H1 (cell line): ENCODE measurements at places on chromosomes 16 and 17.

DNA sequence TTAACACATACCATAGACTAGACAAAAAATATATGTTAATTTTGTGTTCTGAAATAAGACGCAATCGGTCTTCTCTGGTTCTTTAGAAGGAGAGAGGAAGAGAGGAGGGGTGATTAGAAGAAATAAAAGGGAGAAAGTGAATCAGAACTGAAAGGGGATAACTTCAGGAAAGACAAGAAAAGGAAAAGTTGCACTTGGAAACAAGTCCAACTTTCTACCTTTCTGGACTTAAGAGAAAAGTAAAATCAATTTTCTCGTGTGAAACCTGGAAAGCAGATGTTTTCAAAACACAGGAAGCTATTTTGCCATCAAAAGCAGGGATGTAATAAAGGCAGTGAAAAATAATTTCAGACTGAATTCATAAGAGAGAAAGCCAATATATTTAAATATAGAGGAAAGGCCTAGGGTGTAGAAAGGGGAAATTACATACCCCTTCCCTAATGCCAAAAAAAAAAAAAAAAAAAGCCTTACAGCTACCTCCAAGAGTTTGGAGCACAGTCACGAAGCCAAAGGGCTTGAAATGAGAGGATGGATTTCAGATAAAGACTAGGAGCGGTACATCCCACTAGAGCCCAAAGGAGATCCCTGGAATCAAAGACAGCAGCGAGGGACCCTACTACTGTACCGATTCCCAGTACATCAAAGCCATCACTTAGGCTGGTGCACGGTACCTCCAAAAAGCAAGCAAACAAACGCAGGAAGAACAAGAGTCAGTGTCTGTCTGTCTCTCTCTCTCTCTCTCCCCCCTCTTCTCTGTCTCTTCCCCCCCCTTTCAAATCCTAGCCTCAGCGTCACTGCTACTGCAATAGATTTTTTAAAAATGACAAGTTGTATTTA, 12.1 kb upstream of the ZFHX3 start:
- DNase-seq = no peak

DNA sequence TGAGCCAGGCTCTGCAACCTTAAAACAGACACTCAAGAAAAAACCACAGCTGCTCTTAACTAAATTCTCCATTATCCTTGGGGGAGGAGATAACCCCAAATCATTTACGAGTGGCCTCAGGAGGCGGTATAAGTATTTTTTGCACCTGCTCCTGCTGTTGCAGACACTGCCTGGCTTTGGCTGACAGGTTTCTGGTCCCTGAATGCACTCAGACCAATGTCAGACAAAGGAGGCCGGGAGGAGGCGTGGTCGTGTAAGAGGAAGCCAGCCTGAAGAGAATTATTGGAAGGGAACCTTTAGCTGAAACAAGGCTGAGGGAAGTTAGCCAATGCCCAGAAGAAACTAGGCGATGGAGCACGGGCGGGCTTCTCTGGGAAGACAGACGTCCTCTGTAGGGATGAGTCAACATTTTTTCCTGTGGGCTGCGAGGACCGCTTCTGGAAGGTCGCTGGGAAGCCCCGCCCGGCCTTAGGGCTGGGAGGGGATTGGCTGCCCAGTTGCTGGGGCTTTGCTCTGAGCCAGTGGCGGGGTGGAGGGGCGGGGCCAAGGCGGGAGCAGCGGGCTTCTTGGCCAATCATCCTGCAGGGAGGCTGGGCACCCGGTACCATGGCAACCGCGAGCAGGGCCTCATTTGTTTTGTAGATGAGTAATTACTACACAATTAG, 82.3 kb downstream of the CCDC182 start:
- peak; percentile 97 for DNase-seq

GRCh38 chr16:369275-369865, 968 bp downstream of the MRPL28 start:
- peak; percentile 46 for DNase-seq

DNA sequence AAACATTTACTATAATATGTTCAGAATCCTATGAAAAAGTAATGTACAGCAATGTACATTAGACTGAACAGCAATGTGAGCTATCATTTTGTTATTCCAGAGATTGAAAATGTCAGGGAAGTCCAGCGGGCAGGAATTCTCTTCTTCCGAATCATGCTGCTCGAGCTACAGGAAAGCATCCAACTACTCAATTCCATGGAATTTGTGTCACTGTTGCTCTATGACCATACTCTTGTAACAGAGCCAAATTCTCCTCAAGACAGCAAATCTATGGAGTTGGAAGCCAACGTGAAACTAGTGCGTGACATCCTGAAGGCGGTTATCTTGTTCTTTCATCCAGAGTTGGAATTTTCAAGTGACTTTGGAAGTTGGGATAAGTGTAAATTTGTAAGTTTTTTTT, 24.8 kb upstream of the NSRP1 start:
- DNase-seq = no peak

GRCh38 chr16:85253084-85253941, 141.0 kb upstream of the CIBAR2 start:
- peak; percentile 95 for DNase-seq

DNA sequence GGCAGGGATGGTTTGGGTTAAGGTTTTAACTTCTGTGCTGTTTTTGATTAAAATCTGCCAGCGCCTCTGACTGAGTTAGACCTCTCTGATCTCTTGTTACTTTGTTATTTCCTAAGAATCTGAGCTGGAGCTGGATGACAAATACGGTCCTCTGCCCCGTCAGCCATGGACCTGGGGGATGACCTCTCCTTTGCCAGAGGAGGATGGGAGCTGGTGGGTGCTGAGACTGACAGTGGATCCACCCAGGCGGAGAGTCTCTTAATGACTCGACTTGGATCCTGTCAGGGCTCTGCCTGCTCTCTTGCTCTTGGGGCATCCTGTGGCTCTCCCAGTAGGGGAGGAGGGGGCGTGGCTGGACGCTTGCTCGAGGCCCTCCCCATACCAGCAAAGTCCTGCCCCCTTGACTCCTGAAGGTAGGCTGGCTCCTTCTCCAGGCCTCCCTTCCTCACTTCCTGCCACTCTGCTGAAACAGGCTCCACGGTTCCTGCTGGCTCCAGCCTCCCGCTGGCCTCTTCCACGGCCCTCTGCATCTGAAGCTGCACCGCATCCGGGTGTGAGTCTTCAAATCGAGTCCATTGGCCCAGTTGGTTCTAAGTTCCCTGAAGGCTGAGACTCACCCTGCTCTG, 24.8 kb upstream of the MAP3K14 start:
- DNase-seq = no peak

DNA sequence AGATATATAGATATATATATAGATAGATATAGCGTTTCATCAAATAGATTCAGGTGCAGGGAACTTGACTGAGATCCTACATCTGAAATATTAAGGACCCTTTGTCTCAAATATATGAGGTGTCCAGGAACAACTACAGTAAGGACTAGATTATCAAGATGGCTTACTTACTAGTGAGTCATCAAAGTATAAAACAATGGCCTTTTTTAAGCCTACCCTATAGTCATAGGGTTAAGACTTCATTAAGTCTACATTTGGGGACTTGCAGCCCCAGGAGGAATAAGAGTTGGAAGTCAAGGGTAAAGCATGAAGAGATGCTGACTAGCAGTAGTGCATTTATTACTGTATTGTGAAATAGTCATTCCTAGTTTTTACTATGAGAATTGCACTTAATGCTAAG, 1023.4 kb downstream of the CDH11 start:
- no peak for DNase-seq

- no peak for DNase-seq
Observed at GRCh38 chr16:55700961-55701360, 45.2 kb downstream of the SLC6A2 start.

GRCh38 chr17:28758411-28759121, 14.8 kb downstream of the TRAF4 start:
- DNase-seq = no peak

DNA sequence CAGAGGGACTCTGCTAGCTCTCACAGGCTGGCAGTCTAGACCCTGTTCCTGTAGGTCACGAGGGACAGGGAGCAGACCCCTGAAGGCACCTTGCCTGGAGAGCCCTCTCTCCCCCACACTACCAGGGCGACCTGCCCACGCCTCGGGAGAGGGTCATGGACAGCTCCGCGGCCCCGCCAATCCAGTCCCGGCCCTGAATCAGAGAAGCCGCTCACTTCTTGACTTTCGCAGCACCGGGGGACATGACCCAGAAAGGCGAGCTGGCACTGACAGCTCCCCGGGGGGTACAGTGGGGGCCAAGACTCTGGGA, 5.1 kb downstream of the KIFC3 start:
- DNase-seq = no peak

DNA sequence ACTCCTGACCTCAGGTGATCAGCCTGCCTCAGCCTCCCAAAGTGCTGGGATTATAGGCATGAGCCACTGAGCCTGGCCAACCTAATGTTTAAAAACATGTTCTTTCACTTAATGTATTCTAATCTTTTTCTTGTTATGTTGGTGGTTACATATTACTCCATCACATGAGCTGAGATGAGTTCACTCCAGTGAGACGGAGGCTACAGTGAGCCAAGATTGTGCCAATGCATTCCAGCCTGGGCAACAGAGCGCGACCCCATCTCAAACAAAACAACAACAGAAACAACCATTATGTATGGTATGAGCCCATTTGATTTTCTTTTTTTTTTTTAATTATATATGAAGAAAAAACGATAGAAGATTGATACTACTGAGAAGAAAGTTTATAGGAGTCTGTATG, 39.6 kb downstream of the SLC39A11 start:
- DNase-seq = no peak

GRCh38 chr16:53966821-53967571, 263.0 kb downstream of the FTO start:
- DNase-seq = no peak

DNA sequence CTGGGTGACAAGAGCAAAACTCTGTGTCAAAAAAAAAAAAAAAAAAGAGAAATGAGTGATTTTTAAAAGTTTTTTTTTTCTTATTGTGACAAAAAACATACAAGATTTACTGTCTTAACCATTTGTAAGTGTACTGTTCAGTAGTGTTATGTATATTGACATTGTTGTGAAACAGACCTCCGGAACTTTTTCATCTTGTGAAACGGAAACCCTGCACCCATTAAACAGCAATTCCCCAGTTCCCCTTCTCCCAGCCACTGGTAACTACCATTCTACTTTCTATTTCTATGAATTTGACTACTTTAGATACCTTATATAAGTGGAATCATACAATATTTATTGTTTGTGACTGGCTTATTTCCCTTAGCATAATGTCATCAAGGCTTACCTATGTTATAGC, 18.7 kb downstream of the DUS2 start:
- DNase-seq = no peak

- no peak for DNase-seq
Observed at GRCh38 chr16:9238346-9238745, 146.9 kb downstream of the HAPSTR1 start.

DNA sequence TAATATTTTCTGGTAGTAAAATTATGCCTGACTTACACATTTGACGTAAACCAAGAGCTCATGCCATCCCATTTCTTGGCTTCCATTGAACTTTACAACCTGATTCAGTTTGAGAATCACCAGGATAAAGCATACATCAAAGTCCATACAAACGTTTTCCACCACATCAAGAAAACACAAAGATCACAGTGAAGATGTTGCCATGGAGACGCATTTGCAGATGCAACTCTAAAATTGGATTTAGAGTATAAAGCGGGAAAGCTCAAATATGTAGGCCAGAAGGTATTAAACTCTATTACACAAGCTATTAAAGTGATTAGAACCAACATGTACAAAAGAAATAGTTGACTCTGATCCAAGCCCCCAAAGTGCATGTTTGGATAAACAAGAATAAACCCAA, 10.4 kb downstream of the C16orf46 start:
- no peak for DNase-seq

- no peak for DNase-seq
Observed at GRCh38 chr16:83952587-83952939, 477 bp upstream of the OSGIN1 start.

GRCh38 chr17:40341808-40342503, 22.6 kb downstream of the GJD3 start:
- DNase-seq = peak; percentile 88

GRCh38 chr16:58020628-58021521, 4.7 kb upstream of the MMP15 start:
- no peak for DNase-seq

DNA sequence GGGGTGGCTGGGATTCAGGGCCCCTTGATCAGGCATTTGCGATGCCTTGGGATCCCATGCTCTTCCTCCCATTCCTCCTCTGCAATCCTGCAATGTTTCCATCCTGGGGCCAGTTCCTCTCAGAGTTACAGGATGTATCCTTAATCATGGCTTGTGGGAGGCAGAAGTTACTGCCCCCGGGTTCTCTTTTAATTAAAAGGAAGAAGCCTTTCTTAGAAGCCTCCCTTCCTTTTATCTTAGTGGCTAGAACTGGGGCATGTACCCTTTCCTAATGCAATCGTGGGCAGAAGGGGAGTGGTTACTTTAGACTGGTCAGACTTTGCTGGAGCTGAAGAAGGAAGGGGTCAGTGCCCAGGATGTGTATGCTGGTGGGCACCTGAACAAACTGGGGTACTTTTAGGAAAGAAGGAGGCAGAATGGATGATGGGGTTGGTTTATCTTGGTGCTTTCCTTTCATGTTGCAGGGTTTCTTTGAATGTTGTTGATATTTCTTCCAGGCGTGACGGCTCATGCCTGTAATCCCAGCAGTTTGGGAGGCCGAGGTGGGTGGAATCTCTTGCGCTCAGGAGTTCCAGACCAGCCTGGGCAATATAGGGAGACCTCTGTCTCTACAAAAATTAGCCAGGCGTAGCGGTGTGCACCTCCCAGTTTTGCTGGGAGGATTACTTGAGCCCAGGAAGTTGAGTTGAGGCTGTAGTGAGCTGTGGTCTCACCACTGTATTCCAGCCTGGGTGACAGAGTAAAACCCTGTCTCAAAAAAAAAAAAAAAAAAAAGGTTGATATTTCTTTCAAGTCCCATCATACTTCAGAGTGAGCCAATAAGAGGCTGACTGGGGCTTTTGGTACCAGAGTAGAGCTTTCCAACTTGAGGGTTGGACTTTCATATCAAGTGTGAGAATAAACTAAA, 13.2 kb upstream of the SPN start:
- DNase-seq = no peak

DNA sequence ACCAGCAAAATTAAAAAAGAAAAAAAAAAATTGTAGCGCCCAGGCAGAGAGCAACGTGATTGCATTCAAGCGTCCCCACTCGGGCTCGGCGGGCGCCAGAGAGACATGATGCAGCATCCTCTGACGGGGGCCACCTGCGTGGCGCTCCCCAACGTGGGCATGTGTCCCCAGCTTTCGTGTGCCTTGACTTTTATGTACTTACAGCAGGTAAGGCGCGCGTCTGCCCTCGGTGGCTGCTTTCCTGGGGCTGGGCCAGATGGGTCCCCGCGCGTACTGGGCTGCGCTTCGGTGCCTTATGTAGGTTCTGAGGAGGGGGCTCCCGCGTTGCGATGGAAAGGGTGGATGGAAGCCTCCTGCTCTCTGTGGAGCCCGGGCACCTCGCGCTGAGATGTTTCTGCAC, 28.4 kb upstream of the RBFOX1 start:
- no peak for DNase-seq

GRCh38 chr17:15019158-15019557, 246.0 kb downstream of the PMP22 start:
- DNase-seq = no peak

DNA sequence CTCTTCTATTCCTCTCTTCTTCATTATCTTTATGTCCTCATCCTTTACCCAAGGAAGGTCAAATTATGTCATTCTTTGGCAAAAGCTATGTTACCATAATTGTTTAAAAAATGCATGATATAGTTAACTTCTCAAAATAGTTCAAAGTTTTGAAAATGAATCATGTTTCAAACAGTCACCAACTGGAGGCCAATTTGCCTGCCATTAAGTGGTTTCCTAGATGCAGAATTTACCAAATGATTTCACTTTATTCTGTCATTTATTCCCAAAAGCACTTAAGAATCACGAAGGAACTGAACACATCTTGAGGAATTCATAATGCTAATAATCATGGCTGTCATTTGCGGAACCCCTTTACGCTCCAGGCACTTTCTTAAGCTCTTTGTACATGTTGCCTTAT, 190.9 kb upstream of the CDH11 start:
- DNase-seq = no peak
